ENCODE measurements at places on chromosomes 6 and 20.

DNA sequence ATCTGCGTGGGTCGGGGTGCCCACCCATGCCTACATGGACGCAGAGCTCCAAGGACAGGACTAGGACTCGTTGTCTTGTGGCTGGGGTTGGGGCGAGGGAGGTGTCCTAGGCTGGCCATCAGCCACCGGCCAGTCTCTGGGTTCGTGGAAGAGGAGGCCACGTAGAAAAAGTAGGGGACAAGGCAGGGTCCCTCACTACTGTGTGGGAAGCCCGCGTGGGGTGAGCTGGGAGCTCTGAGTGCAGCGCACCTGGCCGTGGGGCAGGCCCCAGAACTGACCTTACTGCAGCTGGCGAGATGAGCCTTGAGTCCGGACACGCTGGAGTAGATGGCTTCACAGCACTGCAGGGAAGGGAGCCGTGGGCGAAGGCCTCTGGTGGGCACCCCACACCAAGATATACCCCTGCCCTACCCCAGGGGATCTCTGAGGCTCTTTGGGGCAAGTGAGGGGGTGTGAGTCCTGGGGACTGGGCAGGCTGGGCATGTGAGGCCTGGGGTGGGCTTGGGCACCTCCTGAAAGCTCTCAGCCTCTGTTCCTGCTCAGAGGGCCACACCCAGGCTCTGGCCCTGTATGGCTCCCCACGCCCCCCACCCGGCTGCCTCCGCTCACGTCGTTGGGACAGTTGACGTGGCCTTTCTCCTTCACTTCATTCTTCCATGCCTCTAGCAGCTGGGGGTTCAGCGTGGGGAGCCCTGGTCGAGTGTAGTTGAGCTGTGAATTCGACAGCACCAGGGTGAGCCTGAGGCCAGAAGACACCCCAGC lies 5.6 kb upstream of the UCKL1 start:
- DNase-seq, result no peak

DNA sequence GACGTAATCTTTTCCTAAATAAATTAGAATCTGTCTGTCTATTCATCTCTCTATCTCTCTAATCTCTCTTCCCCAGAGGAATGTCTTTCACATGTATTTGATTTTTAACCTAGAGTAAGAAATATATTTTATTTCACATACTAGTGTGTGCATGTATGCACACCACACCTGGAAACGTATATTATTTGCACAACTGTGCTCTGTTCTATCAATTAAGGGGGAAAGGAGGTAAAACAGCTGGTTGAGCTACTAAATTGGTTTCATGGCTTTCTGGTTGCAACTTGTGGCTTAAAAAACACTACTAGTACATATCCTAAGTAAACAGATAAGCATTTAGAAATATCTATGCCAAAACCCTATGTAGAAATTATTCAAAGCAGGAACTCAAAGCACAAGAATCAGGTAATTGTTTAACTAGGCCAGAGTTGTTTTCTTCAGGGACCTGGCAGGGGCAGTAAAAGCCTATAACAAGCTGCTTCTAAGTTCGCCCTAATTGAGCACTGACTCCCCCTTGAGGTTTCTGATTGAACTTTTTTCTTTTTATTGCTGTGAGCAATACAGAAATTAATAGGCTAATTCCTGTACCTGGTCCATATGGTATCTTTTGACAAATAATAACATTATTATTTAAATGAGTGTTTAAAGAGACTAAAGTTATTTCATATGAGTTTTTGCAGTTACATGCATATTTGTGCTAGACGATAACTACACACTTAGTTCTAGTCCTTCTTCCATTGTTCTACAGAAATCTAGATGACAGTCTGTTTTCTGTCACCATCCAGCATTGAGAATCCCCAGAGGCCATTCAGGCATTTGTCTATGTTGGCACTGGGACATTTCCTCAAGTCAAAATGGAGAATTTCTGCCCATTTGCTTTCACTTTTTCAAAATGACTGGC lies 88.6 kb downstream of the MCHR2 start:
- no peak for DNase-seq

DNA sequence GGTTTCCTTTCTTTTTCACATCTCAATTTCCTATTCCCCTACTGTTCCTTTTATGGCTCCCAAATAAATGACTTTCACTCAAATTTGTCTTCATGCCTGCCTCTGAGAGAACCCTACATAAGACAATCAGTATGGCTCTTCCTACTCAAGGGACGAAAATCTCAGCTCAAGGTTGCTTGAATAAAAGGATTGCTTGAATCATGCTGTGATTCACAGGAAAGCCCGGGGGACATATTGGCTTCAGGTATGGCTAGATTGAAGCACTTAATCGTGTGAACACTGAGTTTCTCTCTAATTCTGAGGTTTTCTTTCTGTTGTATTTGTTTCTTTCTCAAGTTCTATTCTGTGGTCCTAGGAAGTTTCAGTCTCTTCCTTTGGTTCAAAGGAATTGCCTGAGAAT lies 140.3 kb upstream of the SULF2 start:
- DNase-seq, result no peak

GRCh38 chr20:62671765-62672164 lies 29.5 kb downstream of the SLCO4A1 start:
- no peak for DNase-seq

GRCh38 chr6:47103931-47104330 lies 61.8 kb upstream of the ADGRF1 start:
- DNase-seq, result no peak

GRCh38 chr6:79450984-79451383 lies 86.2 kb downstream of the LCA5 start:
- DNase-seq, result no peak

GRCh38 chr6:21937466-21937865 lies 343.9 kb downstream of the SOX4 start:
- no peak for DNase-seq

GRCh38 chr20:60262967-60263603 lies 304.9 kb downstream of the CDH26 start:
- DNase-seq, result no peak

Data from brain pericyte (primary cell).